ENCODE measurements at places on chromosomes 6 and 20.

DNA sequence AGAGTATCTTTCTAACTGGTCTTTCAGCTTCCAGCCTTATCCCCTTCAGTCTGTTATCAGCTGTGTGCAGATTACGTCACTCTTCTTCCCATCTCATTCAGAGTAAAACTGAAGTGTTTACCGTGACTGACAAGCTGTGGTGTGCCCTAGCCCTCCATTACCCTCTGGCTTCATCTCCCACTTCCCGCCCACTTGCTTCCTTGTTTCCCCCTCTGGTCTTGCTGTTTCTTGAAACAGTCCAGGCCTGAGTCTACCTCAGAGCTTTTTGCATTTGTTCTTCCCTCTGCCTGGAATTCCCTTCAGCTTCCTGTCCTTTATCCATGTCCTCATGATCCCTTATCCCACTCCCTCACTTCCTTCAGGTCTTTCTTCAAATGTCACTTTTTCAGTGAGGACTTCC, 66.9 kb downstream of the CARMIL1 start:
- no peak for DNase-seq

DNA sequence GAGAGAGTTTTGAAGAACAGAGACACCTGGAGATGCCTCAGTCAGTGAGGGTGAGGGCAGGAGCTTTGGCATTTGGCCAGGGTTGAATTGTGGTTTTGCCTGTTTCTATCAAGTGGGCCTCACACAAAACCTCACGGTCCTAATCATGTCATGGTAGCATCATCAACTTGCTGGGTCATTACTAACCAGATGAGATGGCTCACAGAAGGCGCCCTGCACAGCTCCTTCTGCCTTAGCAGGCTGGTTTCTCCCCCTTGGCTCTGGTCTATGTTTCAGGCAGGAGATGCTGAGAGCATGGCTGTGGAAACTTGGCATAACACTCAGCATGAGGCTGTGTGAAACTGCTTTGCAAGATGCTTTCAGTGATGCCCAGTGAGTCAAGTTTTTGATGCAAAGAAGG, 99.3 kb downstream of the LRRC1 start:
- peak; percentile 1 for DNase-seq

GRCh38 chr20:625360-625932, 15.3 kb upstream of the TCF15 start:
- DNase-seq = no peak

DNA sequence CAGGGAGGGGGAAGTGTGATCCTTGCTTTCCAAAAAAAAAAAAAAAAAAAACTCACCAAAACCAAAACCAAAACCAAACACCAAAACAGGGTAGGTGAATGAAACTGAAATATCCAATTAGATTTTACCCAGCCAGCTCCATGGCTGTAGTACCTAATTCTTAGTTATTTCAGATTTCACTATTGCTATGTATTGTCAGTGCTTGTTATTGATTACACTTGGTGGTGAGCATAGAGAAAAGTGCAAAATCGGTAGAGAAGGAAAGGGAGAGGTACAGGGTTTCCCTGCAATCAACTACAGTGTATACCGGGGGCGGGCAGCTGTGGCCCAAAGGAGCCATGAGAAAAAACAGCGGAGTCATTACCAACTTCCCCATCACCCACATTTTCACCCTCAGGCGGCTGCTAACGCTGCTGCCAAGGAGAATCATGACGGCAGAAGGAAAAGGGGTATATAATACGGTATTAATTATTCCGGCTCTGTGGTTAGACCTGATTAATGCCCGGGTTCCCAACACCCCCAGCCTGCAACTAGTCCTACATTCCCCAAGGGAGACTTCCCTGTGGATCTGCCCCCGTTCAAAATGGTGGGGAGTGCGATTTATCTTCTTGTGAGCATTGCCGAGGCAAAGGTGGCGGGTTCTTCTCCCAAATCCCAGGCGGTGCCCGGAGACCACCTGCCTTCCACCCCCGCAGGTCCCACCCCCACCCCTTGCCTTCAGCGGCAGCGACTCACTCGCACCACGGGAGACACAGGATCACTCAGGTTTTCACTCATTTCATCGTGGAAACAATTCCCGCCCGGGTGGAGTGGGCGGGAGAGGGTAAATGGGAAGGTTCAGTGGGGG, at the start of gene C6orf62:
TSS of gene C6orf62 (minus strand) at position 30 of the 847 bp plus-strand sequence. CDS start 486 bp downstream, outside the sequence.
- DNase-seq = no peak

DNA sequence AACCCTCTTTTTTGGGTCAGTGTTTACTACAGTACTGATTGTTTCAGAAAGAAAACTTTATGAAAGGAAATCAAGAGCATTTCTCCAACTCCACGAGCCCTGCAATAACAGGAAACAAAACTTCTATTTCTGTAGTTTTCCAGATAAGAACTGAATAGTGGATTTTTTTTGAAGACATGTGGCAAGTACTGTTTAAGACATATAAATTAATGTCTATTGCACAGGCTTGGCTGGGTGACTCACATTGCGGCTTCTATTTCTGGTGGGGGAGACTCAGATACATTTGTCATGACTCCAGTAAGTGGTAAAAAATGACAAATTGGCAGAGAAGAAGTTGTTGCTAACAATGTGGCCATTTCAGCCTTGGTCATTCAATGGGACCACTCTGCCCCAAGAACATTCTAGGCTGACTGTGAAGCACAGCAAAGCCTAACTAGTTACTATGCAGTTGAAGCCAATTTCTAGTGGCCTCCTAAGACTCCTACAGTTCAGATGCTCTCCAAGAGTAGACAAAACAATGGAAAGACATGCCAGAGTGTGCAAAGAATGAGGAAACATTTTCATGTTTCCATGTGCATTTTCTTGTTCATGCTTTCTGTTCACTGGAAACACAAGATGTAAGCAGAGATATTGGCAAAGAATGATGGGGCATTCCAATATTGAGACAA, 200.9 kb downstream of the EDN1 start:
- DNase-seq = no peak

DNA sequence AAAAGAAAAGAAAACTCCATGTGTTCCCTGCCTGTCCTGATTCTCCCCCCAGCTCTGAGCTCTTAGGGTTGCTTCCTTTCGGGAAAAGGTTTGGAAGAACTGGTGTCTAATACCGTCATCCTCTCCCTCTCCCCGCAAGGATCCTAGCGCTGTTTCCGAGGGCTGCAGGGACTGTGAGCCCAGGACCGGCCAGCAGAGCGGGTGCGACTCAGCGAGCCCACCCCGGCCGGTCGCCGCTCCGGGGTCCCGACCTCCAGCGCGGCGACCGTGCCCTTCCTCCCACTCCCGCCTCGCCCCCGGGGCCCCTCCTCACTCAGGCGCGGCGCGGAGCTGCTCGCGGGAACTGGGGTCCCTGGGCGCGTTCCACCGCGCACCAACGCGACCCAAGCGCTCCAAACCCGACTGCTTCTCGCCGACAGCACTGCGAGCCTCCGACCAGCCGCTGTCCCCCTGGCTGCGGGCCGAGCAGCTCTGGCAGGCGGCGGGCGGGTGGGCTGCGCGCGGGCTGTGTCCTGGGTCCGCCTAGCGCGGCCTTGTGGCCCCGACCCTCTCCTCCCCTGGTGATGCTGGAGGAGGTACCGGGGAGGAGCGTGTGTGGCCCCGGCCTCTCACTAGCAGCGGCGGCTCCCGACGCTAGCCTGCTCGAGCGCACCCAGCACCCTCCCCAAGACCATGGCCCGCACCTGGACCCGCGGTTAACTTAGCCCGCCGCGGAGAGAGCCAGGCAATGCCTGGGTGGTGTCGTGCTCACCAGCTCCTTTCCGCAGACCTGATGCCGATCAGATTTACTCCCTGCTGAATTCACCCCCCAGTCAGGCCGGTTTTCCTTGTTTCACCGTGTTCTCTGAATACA, at the start of gene PLA2G7:
TSS of gene PLA2G7 (minus strand) at position 509 of the 853 bp plus-strand sequence. CDS start 12,484 bp downstream, outside the sequence.
- DNase-seq = no peak

GRCh38 chr20:12902992-12903391, 105.8 kb upstream of the SPTLC3 start:
- no peak for DNase-seq

DNA sequence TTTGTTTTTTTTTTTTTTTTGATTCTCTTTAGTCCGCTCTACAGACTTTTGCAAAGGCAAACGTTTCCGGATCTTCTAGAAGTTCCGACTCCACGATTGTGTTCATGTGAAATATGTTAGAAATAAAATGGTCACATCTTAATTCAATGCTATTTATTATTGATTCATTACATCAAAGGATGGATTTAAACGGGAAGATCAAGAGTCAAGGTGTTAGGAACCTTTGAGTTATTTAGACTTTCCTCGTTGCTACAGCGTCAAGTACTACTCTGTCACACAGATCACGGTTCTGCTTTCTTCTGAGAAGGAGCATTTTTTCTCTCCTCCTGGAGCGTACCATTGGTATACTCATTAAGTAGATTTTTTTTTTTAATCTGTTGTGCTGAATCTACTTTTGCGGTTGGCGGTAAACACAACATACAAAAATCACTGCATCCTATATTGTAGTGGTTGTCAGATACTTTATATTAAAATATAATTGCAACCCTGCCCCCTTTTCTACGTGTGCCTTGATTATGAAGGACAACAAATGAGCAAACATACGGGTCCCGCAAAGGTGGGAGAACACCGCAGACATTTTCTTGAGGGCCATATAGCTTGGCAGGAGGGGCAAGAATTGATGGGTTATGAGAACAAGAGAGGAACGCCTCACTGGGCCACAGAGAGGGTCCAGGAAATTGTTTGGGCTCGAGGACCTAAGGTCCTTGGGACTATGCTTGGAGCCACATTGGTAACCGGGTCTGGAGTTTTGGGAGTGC, 17.5 kb downstream of the HMGN4 start:
- no peak for DNase-seq

Data from GM12864 (cell line).